ENCODE measurements at places on chromosomes 12 and 14.

- DNase-seq, result no peak
Observed at GRCh38 chr12:104953323-104953722, 4.8 kb downstream of the SLC41A2 start.

DNA sequence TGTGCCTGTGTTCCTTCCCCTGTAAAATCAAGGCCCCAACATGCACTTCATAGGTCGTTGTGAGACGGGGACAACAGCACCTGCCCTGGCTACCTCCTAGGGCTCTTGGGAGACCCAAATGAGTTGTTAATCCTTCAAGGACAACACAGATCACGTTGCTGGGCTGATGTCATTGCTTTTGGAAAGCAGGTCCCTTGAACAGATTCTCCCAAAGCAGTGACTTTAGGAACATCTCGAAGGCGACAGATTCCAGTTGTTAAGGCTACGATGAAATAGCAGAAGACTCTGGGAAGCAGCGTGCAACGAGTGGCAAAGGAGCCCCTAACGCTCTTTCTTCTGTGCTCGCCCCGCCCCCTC lies 26.2 kb upstream of the MAP1LC3B2 start:
- peak; percentile 56 for DNase-seq

DNA sequence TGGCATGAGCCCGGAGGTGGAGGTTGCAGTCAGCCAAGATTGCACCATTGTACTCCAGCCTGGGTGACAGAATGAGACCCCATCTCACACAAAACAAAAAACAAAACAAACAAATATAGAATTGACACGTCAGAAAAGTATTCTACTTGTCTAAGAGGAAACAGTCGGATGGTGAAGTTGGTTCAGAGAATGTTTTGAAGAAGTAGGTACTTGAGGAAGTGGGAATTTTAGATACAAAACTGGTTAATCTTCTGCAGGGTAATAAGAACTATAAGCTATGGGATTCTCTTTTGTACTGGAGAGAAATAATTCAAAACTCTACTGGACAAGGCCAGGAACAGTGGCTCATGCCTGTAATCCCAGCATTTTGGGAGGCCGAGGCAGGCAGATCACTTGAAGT lies 14.6 kb upstream of the TCTN1 start:
- DNase-seq, result no peak

- no peak for DNase-seq
Observed at GRCh38 chr14:55588259-55588699, 8.3 kb downstream of the KTN1 start.

DNA sequence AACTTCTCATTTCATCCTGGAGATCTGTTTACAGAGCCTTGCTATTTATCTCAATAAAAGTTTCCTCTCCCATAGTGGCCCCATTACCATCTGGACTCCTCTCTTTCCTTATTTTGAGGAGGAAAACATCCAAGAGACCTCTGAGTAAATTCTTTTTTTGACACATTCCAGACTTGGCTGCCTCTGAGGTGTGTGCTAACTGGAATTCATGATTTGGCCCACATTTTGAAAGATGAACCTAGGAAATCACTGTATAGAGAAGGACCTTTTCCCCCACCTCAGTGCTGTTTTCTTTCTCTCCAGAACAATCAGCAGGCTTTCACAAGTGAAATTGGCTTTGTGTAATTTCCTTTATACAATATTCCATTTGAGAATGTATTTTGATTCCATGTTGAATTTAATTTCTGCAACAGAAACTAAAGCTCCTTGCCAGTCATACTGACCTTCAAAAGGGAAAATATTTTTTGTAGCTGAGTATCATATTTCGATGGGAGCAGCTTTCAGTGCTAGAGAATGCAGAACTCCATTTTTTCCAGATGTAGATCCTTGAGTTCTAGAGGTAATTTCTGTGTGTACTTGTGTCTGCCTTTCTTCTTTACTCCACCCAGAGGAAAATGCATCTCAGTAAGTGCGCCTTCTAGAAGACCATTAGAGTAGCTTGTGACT lies 244.9 kb upstream of the RGS6 start:
- no peak for DNase-seq

- peak; percentile 64 for DNase-seq
Observed at GRCh38 chr14:105075379-105076295, 10.4 kb upstream of the GPR132 start.

DNA sequence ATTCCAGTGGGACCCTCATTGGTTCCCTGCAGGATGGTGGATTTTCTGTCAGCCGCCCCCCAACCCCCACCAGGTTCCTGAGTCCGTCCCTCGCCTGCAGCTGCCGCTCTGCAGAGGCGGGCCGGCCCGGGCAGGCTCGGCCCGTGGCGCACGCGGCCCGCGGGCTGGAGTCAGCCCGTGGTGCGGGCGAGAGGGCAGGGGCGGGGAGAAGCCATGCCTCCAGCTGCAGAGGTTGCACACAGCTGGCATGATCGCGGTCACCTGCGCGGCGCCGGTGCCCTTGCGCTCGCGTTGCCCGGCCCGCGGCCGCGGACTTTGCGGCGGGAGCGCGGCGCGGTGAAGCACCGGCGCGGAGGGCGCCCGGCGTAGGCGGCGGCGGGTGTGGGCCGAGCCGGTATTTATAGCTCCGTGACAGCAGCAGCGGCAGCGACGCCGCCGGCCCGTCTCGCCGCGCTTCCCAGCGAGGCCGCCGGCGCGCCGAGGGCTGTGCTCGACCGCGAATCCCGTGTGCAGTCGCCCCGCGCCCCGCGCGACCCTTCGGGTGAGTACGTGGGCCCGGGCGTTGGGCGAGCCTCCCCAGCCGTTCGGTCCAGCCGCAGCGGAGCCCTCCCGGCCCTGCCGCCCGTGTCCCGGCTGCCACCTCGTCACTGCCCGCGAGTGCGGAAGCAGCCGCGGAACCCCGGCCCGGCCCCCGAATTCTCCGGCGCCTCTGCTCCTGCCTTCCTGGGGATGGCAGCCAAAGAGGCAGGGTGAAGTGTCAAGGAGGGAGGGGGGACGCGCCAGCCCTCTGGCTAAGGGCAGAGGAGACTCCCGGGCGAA lies at the start of gene TMEM117:
Gene TMEM117 (plus strand): TSS at position 426 of the 819 bp plus-strand sequence.
- no peak for DNase-seq

- no peak for DNase-seq
Observed at GRCh38 chr12:85036733-85037132, 582 bp downstream of the LRRIQ1 start.

- no peak for DNase-seq
Observed at GRCh38 chr12:34405286-34406227, 383.3 kb downstream of the ALG10 start.

DNA sequence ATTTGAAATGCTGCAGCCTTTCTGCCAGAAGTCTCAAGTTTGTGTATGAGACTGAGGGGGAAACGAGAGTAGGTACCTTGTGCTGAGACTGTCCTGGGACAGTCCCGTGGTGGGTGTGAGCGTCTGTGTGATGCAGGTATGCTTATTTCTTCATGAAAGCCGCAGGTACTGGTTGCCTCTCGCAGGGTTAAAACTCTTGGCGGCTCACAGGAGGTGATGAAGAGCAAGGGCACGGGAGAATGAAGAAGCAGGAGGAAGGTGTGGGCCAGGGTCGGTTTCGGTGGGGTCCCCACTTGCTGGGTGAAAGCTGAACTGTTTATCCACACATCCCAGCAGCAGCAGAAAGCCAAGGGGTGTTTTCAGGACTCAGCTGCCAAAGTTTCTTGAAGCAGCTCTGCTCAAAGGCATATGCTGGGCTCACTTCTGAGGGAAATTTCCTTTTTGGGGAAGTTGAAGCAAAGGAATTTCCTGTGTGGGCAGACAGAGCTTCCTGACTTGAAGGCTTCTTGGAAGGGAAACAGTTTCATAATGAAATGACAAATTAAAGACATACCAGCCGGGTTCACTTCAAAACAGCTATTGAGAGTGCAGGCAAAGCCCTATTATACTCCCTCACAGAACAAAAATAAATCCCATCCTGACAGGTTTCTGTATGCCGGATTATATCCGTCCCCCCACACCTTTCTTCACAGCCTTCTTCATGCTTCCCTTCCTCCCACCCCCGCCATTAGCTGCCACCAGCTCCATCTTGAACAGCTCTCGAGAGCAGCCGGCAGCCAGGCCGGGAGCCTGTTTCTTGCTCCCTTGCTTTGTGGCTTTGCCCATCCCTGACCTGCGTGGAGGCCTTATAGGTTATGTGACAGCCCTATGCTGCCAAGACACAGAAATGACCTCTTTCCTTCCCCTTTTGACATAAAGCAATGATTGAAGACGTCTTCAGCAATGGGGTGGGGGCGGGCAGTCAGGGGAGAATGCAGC lies 116.6 kb downstream of the ETV6 start:
- peak; percentile 88 for DNase-seq

GRCh38 chr12:121949648-121950397 lies 31.4 kb downstream of the CFAP251 start:
- DNase-seq, result no peak

- no peak for DNase-seq
Observed at GRCh38 chr14:61751475-61751989, 10.7 kb upstream of the SNAPC1 start.

DNA sequence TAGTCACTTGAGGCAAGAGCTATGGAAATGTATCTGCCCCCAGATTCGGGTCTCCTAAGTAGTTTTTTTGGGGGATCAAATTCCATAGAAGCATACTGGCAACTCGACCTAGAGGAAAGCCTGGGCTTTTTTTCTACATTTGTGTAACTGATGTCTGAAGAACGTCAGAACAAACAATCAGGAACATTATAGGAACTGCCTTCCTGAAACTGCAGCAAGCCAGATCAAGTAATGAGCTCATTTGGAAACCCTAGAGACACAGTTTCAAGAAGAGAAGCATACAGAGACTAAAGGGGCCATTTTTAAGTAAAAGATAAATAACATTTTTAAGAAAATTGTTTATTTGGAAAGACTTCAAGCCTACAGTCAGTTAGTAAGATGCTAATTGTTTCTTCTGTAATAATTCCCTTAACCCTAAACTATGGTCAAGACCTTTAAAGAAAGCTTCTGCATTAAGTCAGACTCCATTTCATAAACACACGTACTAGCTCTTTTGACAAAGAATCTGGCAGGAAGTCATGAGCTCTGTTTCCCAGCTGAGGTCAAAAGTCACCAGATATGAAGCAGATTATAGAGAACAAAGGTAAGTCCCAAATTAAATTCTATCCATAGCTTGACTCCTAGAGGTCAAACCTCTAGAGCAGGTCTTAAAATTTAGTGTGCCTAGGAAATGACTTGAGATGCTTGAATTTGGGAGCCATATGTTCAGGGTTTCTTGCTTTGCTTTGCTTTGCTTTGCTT lies 112.8 kb downstream of the EGLN3 start:
- DNase-seq, result no peak

Measured in AML-193 (cell line).